ENCODE measurements at places on chromosomes 7 and 10. TPM values are rescaled to one million over a fixed set of nuclear protein-coding genes. Genes with fewer than 3 reads are reported as not detected.

DNA sequence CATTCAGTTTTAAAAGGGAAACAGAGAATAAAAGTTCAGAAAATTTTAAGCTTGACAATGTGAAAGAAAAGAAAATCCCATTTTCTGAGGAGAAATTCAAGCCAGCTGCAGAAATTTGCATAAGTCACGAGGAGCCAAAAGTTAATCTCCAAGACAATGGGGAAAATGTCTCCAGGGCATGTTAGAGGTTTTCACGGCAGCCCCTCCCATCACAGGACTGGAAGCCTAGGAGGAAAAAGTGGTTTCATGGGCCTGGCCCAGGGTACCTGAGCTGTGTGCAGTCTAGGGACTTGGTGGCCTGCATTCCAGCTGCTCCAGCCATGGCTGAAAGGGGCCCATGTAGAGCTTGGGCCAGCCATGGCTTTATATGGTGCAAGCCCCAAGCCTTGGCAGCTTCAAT is 59.6 kb upstream of the NXPH1 start:
- no peak for DNase-seq

GRCh38 chr10:88687853-88688467 is 18.1 kb upstream of the LIPK start:
- DNase-seq, result peak; percentile 54

UCN3 gene
- total RNA-seq, result not detected

RBM20 gene
- total RNA-seq, result 0.13 TPM

DNA sequence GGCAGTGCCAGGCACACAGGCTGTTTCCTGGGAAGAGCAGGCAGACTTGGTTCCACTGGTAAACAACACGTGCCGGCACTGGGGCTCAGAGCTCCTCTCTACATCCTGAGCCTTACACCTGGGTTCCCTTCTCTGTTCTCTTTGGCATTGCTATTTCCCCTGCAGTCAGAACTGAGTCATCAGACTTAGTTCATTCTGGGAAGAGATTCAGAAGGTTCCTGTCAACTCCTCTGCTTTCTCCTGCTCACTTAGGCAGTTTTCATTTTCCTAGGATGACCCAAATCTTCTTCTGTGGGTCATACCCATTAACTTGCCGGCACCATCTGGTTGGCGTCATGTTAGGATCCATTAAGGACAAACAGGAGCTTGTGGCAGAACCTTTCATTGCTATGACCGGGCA is 33.4 kb upstream of the LRRC18 start:
- peak; percentile 62 for DNase-seq

NUDT13 gene
- total RNA-seq, result 1.7 TPM

DNA sequence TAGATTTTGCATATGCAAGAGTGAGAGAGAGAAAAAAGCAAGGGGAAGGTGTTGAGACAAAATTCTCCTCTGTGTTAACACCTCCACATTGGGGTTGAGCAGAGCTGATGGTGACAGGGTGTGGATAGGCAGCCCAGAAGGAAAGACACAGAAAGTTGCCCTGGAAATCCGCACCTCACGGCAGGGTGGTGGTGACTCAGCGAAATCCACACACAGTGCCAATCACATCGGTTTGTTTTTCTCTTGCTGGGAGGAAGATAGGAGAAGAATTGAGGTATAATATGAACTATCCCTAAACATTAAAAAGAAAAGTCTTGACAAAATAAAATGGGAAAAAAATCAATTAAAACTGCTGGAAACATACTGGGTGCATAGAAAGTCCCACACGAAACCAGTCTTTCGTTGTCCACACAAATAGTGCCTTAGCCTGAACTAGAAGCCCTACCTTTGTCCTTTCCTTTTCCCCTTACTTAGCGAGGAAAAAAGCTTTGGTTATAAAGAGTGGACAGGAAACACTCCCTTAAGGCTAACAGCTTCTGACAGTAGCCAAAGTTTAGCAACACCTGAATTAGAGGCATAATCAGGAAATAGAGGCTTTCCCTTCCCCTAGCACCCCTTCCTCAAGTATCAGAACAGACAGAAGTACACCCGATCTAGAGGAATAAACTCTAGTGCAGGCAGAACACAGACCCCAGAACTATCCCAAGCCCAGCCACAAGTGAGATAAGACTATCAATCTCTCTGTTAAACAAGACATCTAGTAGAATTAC is 39.2 kb upstream of the DNAJC1 start:
- no peak for DNase-seq

DNA sequence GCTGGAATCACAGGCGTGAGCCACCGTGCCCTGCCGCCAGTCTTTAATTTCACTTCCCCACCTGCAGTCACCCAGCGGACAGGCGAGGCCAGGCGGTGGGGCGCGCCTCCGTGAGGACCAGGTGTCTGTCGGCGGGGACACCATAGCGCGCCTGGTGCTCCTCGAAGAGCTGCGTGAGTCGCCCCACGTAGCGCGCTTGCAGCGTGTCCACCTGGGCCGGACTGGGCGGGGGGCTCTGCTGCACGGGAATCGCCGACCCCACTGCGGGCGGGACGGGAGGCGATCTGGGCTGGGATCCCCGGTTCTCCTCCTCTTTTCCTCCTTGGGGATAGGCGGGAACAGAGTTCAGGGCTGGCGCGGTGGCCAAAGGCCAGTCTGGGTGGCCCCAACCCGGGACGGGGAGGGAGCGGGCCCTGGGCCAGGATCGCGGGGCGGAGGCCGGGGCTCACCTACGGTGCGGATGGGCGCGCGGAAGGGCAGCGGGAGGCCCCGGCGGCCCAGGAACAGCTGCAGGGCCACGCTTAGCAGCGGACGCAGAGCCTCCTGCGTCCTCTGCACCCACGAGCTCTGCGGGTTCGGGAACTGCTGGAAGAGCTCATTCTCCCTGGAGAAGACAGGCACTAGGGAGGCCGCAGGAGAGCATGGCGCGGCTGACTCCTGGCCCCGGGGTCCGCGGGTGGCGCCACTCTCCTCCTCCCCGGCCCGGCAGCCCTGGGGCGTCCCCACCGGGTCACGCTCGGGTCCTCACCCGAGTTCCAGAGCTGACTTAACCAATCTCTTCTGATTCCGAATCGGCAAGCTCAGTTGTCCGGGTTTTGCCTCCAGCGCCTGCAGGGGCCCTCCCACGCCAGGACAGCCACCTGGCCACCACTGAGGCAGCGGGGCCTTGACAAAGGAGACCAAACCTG is 1.1 kb upstream of the MOGAT3 start:
- peak; percentile 28 for DNase-seq

Measured in GM23248 (cell line).